ENCODE measurements at places on chromosomes 11 and 22.

GRCh38 chr22:40322021-40322420, 24.3 kb upstream of the ADSL start:
- DNase-seq = no peak

DNA sequence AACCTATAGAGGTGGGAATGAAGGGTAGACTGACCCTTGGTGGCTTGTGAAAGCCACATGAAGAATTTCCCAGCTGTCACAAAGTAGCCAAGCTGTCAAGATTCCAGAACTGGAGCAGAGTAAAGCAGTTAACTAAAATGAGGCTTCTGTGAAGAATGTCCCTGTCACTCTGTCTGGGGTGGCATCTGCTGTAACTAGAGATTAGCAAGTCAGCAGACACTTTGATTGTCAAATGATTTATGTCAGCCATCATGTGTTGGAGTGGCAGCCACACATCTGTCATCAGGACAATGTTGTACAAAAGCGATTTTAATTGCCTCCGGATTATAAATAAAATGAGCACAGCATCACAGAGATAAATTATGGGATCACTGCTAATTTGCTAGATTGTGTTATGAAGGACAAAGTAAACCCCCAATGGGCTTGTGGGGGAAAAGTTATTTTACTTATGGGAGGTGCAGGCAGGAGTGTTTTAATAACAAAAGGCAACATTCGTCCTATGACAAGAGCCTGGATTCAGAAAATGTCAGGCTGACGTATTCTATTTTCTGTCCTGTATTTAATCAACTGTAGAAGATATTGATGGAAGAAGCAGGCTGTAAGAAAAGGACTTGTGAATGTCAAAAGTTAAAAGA, 270.9 kb downstream of the FAM181B start:
- no peak for DNase-seq

DNA sequence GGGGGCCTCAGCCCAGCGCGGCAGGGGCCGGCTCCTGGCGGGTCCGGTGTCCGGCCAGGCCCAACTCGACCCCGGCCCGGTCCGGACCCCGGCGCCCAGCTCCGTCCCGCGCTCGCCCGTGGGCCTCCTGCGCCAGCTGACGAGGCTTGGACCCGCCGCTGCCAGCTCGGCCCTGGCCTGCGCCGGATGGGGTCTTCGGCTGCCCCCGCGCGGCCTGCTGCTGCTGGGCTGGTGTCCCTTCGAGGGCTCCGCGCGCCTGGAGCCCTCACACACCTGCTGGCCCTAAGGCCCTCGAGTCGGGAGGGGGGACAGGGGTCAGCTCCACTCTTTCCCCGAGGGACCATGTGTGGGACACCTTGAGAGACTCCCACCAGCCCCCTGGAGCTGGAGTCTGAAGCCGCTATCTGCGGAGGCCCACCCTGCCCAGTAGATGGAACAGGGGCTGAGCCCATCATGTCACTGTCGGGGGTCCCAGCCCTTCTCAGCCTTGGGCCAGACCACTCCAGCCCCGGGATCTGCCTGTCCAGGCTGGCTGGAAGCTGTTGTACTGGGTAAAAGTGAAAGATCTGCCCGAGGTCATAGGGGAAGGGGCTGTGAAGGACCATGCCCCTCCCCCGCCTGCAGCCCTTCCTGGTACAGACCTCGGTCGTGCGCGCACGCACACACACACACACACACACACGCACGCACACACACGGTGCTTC, 768 bp upstream of the CDKN1C start:
- DNase-seq = peak; percentile 46

GRCh38 chr11:117658809-117659208, 138.2 kb downstream of the DSCAML1 start:
- DNase-seq = no peak

GRCh38 chr11:120024586-120024985, 113.3 kb downstream of the TRIM29 start:
- DNase-seq = no peak

DNA sequence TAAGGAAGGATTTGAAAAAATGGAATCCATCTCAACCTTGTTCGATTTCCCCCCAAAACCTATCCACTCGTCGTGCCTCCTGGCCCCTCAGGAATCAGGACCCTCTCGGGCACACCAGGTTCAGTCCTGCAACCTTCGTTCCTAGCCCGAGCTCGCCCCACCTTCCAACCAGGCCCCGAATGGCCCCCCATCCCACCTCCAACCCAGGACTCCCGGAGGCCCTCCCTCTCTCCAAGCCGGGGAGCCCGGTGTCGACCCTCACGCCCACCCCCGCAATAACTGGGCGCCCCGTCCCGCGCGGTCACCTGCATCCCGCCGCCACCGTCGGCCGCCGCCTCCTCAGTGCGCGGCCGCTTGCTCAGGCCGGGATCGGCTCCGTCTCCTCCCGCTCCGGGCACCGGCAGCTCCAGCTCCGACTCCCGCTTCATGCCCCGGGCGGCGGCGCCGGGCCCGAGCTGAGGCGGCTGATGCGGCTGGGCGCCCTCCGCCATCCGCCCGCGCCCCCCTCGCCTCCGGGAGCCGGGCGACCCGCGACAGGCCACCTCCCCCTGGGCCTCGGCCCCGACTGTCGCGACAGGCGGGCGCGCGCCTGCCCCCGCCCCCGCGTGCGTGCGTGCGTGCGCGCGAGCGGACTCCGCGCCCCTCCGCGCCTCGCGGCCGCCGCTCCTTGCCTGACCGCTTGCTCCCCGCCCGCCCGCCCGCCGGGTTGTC, 534 bp downstream of the RBFOX2 start:
- DNase-seq = no peak

- no peak for DNase-seq
Measured at GRCh38 chr11:128840783-128841182, 26.3 kb downstream of the KCNJ1 start.

- no peak for DNase-seq
Measured at GRCh38 chr11:7973011-7973410, 7.8 kb upstream of the NLRP10 start.

- peak; percentile 34 for DNase-seq
Measured at GRCh38 chr11:1351278-1351937, 38.3 kb upstream of the BRSK2 start.

DNA sequence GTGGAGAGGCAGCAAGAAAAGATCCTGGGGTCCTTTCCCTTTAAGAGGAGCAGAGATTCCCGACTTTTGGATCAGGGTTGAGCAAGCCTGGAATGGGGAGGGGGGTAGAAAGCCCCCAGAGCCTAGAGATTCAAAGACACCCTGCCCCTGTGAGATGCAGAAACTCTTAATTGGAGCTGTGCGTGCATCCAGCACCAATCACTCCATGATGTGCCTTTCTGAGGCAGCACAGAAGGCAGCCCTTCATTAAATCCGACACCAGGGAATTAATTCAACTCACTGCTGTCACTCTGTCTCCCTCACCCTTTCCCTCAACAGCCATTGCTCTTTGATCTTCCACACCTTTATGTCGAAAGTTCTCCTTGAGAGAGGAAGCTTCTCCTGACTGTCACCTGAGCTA, 43.0 kb downstream of the DSCAML1 start:
- DNase-seq = no peak

- peak; percentile 49 for DNase-seq
Measured at GRCh38 chr22:24592851-24593558, at the start of gene LRRC75B. TSS of gene LRRC75B (minus strand) at chr22:24593073. CDS start at chr22:24593039, 34 bp downstream.

- DNase-seq = no peak
Measured at GRCh38 chr11:76836613-76837291, 24.0 kb upstream of the ACER3 start.

GRCh38 chr22:34429314-34429713, 509.0 kb upstream of the LARGE1 start:
- peak; percentile 9 for DNase-seq

- DNase-seq = no peak
Measured at GRCh38 chr11:6077723-6078122, 29.8 kb upstream of the OR56B4 start.

DNA sequence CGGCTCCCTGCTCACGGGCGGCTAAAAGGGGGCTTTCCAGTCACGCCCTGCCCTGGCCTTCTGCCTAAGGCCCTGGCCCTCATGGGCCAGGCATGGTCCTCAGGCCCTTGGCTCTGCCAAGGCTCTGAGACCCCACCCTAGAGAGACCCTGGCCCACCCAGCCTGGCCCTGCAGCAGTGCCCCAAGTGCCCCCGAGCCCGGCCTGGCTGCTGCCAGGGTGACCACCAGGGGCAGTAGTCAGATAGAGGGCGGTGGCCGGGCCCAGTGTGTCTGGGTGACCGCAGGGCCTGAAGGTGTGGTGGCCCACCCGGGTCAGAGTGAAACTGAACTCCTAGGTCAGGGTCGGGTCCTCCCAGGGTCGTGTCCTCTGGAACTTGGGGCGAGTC, 29.4 kb upstream of the CCDC188 start:
- no peak for DNase-seq

DNA sequence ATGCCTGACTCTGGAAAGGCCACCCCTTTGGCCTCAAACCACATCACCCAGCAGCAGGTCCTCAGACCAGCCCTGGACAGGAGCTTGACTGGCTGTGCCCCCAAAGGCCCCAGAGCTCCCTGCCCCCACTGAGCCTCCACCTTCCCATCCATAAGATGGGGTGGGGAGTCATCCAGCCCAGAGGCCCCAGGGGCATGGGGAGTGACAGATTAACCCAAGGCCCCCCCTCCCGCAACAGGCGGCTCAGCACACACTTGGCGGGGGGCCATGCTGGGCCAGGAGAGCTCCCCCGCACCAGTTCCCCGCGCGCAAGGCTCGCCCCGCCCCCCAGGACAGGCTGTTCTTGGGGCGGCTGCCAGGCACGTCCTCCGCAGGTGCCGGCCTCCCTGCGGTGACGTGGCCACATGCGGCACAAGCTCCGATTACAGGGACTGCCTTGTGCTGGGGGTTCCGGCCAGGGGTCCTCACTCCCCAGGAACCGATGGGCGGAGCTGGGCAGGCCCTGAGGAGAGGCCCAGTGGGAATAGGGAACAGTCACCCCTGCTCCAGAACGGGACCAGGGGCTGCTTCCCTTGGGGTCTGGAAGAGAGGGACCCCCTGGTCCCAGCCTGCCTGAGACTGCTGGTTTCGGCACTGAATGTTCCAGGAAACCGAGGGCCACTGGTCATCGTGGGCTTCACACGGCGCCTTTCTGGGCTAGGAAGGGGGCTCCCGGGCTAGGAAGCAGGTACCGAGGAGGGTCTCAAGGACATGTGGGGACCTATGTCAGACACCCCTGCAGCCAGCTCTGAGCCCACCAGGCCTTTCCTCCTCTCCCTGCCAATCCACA, 5.1 kb upstream of the CDKN1C start:
- DNase-seq = no peak

DNA sequence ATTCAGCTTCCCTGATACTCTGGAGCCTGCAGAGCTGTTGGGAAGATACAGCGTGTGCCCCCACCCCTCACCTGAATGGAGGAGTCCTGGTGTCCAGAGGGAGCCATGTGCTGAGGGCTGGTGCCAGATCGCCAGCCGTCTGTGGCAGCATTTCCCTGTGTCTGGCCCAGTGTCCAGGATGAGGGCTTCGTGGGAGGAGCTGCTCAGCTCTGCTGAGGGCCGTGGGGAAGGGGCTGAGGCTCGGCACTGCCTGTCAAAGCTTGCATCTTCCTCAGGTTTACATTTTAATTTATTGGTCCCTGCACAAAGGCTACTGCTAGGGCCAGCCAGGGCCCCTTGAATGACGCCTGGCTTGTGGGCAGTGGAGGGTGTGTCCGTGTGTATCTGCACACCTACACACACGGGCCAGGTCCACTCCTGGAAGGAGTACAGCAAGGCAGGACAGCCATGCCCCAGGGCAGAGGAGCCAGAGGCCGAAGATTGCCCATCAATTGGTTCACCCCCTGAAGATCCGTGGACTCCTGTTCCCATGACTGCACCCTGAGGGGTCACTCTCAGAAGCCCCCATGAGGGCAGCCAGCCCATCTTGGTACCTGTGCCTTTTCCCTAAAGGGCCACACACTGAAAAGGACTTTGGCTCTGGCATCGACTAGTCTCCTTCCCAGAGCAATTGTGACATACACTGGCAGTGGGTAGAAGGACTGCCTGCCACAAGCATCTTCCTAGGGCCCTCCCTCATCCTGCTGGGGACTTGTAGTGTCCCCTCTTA, 107.7 kb upstream of the PARVA start:
- DNase-seq = no peak

DNA sequence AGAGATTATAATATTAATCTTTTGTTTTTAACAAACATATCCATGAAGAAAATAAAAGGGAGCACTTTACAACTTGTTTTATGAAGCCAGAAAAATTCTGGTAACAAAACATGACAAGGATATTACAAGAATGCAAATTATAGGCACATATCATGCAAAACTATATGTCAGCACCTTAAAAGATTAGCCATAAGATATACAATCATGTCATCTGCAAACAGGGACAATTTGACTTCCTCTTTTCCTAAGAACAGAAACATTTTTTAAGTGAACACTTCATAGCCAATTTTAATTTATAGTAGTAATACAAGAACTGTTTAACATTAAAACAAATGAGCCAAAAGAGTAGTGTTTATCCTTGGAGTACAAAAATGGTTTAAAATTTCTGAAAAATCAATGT, 916.5 kb upstream of the CNTN5 start:
- no peak for DNase-seq

GRCh38 chr11:127376301-127376700, 375.7 kb upstream of the KIRREL3 start:
- DNase-seq = no peak

DNA sequence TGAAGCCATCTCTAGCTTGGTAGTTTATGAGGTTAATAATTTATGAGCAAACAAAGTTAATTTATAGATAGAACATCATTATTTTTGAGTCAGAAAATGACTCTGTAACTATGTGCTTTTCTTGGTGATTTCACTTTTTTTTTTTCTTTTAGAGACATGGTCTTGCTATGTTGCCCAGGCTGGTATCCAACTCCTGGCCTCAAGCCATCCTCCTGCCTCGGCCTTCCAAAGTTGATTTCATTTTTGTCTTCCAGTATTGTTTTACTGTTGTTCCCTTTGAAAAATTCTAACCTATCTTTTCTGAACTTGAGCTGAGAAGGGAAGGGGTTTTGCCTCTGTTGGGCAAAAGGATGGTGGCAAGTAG, 706 bp upstream of the CXCR5 start:
- no peak for DNase-seq

- DNase-seq = no peak
Measured at GRCh38 chr22:42297778-42298177, 27.3 kb upstream of the TCF20 start.

- DNase-seq = no peak
Measured at GRCh38 chr11:111269146-111269868, 23.8 kb downstream of the POU2AF2 start.

Measured in activated CD4-positive, alpha-beta T cell treated with anti-CD3 and anti-CD28 coated beads for 48 hours (primary cell).